KBM-7 (cell line): ENCODE measurements at places on chromosomes 5 and 9.

DNA sequence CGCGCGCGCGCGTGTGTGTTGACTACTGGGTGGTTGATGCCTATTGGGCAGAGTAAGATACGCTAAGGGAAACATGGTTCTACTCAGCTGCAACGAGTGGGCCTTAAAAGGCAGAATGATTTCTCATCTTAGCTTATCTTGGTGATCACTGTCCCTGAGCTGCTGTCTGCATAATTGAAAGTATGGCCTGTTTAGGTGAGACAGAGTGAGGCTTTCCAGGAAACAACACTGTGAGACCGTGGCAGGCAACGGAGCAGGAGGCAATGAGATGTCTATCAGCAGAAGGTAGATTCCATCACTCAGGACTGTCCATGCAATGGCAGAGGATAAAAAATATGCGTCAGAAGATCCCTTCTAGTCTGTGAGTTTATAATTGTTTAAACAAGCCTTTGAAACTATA is 277.2 kb downstream of the TRIM32 start:
- DNase-seq: no peak

DNA sequence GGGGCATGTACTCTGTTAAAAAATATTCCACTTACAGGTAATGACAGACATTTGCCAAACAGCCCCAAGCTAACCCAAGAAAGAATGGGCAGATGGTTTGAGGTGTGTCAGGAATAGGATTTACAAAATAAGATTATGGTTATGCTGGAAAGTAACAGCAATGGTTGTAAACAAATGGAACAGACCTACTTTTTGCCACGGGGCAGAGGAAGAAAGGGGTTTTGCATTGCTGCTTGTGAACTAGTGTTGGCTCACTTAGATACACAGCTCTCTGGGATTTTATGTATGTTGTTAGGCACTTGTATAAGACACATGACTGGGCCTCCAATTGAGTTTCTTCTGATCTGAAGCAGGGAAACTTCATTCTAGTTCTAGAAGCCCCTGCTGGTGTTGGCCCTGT is 191.5 kb upstream of the GDNF start:
- no peak for DNase-seq

DNA sequence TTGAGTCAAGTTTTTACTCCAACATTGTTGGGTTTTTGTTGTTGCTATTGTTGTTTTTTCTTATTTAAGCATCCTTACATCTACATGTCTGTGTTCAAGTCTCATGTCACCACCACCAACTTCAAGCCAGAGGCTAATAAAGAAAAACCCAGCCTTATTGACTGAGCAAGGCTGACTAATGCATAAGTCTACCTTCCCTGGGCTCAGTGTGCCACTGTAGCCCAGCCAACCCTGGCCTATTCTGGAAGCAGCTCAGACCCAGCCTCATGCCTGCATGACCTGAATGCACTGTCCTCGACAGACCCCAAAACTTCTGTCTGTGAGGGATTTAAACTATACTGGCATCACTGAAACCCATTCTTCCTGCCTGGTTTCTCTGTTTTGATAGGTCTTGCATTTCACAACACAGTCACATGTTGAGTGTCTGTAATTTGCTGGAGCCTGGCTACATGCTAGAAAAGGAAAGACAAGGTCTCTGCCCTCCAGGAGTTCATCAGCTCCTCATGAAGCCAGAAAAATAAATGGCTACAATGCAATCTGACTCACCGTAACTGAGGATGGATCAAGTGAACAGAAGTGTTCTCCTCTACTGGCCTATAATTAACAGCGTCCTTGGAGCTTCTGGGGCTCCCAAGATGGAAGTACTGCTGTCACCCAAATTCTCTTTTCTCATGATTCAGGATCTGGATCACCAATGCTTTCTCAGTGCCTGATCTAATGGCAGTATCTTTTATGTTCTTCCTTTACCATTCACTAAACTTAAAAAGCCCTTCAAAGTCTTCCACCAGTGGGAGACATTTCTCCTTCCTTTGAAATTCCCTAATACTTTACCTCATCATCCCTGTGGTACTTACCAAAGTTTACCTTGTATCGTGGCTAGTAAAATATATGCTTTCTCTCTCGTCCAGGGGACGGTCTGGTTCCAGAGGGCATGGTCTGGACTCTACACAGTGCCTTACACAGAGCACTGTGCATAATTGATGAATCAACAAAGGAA is 103.9 kb upstream of the IFNE start:
- no peak for DNase-seq

GRCh38 chr9:136257381-136258298 is 12.0 kb upstream of the QSOX2 start:
- no peak for DNase-seq

DNA sequence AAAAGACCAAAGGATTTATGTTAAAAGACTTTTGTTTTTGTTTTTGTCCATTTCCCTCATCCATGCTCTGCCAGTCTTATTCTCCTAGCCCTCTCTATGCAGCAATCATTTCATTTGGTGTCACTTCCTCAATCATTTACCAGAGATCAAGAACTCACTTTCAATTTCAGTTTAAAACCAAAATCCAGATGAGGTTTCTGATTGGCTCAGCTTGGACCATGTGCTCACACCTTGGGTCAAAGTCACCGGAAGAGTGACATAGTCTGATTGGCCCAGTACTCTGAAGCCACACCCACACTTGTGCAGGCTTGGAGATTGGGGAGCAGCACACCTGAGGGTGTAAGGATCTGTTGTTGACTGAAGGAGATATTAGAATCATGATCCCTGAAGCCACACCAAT is 79.6 kb downstream of the TLR4 start:
- peak; percentile 23 for DNase-seq

DNA sequence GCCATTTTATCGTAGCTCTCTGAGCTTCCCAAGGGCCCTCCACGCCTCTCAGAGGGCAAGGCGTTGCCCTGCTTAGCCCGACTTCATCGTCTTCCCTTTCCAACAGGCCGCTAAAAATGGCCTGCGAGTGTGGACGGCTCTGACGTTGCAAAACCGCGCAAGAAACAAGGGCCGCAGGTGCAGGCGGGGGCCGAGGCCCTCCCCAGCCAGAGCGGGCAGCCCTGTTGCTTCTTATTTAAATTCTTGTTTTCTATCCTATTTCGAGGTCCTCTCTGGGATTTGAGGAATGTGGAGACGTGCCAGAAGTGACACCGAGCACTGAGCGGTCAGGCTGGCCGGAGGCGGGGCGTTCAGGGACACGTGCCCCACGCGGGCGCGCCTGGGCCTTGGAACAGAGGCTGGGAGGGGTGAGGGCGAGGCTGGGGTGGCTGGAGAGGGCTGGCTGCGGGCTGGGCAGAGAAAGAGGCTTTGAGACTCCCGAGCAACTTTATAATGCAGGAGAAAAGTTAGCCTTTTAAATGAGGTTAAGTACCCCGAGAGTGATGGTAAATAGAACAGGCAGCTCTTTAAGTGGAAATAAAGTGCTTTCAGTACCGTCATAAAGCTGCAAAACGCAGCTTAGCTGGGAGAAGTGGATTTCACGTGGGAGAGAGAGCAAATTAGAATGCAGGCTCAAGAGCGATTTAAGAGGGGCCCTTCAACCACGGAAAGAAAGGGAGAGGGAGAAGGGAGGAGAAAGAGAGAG is 243.6 kb downstream of the AUH start:
- DNase-seq: no peak

- DNase-seq: no peak
Observed at GRCh38 chr5:100505984-100506670, 29.0 kb upstream of the FAM174A start.

- no peak for DNase-seq
Observed at GRCh38 chr9:34675869-34676268, 13.4 kb upstream of the CCL27 start.

- DNase-seq: no peak
Observed at GRCh38 chr9:135422341-135422944, 57.1 kb upstream of the PPP1R26 start.

GRCh38 chr5:128395073-128395472 is 143.0 kb downstream of the FBN2 start:
- DNase-seq: no peak

DNA sequence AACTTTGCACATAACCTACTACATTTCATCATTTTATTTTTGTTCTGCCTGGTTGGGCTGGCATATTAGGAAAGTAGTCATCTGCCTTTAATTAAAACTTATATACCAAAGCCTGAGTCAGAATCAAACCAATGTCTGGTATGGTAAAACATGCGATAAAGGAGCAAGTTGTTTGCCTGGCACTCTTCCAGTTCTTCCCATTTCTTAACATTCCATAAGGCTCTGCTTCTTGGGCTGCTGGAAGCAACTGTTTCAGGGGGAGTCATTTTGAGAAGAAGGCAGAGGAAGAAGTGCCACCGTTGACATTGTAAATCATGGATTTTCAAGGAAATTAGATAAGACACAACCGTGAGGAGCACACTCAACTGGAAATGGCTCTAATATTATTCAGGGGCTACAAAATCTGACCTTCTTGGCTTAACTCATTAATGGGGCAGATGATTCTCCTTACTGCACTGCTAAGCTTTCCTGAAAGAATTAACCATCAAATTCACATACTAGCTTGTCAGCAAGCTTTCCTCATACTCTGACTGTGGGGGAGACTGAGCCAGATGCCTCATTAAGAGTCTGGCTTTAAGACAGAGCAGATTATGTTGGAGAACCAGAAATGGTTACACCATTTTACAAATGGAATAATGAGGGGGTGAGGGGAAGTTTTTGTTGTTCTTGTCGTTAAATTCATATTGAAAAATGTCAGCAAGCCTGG is 391.0 kb downstream of the TMEM232 start:
- DNase-seq: no peak

GRCh38 chr9:73151653-73152542 is at the start of gene ANXA1:
Gene ANXA1 (plus strand): TSS chr9:73151865. CDS start chr9:73158536, 6,671 bp downstream.
- peak; percentile 58 for DNase-seq

DNA sequence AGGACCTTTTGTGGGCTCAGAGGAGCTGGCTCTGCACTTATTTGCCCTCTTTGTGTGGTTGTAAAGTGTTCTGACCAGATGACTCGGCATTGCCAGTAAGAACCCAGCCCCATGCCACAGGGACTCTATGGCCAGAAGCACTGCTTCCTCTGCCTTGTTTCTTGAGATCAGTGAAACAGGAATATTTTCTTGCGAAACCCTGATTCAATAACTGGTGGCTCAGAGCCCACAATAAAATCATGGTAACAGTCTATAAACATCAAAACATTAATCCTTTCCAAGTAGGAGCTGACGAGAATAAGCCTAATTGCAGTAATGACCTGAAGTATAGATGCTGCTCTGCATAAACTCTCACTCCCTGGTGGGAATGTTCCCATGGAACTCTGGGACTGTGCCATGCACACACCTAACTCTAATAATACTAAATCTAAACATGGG is 344.3 kb downstream of the ZNF608 start:
- no peak for DNase-seq

GRCh38 chr9:84293001-84293798 is 47.4 kb downstream of the SLC28A3 start:
- DNase-seq: peak; percentile 31

GRCh38 chr9:83339435-83339834 is 198.8 kb downstream of the FRMD3 start:
- DNase-seq: no peak

GRCh38 chr9:114085387-114085789 is 7.3 kb upstream of the AMBP start:
- no peak for DNase-seq

DNA sequence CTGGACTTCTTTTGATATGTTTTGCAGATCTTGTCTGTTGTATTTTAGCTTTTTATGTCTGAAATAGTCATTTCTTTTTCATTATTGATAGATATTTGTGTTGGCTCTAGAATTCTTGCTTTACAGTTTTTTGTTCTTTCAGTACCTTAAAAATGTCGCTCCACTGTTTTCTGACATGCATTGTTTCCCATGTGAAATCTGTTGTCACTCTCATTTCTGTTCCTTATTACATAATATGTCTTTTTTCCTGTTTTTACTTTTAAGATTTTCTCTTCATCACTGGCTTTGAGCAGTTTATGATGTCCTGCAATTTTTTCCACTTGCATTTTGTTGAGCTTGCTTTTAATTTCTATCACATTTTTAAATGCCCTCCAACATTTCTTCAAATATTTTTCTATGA is 270.4 kb upstream of the TARS1 start:
- DNase-seq: peak; percentile 21

GRCh38 chr5:59322894-59323293 is 570.6 kb downstream of the PDE4D start:
- DNase-seq: no peak

DNA sequence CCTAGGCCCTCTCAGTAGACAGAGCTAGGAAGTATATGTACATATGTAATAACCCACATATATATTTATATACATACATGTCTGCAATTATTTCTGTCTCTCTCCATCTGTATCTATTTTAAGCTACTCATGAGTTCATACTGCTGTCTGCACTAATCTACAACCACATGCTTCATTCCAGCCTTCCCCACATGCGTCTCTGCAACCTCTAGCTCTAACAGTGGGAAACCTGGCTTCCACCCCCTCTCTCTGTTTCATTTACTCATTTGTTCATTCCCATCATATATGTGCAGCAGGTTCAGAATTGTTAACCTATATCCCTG is 23.3 kb downstream of the DCANP1 start:
- no peak for DNase-seq

DNA sequence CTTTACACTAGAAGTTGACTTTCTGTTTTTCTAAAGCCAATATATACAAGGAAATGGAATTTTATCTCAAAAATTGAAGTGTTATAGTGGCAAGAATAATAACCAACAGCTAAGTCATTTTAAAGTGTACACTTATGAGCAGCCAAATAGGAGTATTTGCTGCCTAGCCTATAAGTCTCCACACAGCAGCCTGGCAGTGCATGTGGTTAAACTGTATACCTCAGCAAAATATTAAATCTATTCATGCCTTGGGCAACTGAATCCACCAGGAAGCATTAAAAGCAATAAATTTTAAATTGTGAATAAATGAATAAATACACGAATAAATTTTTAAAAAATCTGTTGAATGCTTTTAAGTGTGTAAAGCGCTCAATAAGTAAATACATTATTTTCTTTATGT is 432.4 kb upstream of the RORB start:
- no peak for DNase-seq

GRCh38 chr5:99059685-99060084 is 130.9 kb upstream of the CHD1 start:
- DNase-seq: no peak

DNA sequence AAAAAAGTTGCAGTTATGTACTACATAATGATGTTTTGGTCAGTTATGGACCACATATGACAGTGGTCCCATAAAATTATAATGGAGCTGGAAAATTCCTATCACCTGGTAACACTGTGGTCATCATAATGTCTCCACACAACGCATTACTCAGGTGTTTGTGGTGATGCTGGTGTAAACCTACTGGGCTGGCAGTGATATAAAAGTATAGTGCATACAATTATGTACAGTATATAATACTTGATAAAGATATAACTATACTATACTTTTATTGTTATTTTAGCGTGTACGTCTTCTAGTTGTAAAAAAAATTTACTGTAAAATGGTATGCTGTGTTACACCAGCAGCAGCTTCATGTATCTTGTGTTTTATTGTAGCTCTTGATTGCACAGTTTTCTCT is 66.0 kb upstream of the PANK3 start:
- DNase-seq: no peak

DNA sequence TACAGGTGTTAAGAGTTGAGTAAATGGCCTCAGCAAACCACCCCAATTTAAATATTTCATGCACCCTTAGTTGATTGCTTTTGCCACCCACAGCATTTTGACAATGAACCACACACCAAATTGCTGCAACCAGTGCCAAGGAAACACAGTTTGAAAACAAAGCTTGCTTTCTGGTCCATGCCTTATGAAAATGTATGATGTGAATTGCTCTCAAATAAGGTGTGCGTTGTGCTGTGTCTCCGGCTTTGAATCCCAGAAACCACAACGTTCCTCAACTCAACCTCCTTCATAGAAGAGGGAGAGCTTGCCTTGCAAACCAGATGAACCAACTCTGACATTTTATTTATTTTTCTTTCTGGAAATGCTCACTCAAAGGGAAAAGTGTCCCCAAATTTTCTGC is 762.7 kb downstream of the TLE1 start:
- no peak for DNase-seq
